Left hindlimb (tissue), 1 donor: ENCODE measurements at places on chromosomes 13 and 19.
A peak's percentile ranks its signal among the peaks of the same experiment; 100 is the strongest.

DNA sequence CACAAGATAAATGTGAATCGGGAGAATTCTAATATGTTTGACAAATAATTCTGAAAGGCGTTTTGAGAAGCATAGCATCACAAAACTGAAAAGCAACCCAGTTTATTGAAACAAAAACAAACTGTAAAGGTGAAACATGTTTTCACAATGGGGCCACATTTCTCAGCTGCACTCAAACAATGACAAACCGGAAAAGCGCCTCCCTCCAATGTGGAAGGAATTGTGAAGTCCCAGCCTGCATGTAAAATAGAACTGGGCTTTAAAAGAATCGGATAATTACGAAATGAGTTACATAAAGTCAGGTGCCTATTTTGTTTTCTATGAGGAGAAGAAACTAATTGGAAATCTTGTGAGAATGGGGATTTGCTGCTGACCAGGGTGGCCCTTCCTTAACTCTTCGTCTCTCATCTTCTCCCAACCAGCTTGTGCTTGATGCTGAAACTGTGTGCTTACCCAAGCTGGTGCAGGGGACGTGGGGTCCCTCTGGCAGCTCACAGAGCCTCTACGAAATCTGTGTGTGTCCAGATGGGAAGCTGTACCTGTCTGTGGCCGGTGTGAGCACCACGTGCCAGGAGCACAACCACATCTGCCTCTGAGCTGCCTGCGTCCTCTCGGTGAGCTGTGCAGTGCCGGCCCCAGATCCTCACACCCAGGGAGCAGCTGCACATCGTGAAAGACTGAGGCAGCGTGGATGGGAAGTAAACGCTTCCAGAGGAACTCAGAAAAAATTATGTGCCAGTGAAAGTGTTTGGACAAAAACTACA, 109.4 kb downstream of the SACS start:
- DNase-seq = no peak

DNA sequence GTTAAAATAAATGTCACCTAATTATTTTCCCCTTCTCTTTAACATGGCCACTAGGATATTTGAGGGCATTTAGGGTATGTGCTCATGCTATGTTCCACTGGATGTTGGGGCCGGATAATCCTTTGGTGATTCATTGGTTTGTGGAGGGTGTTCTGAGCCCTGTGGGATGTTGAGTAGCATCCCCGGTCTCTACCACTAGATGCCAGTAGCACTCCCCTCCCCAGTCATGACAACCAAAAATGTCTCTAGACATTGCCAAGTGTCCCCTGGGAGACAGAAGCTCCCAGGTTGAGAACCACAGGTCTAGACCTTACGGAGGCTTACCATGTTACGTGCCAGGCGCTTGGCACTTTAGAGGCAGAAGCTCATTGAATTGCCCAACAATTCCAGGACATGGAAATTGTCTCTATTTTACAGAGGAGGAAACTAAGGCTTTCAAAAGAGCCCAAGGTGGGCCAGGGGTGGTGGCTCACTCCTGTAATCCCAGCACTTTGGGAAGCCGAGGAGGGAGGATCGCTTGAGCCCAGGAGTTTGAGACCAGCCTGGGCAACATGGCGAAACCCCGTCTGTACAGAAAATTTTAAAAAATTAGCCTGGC, 14.1 kb downstream of the SHANK1 start:
- no peak for DNase-seq

- peak; percentile 89 for DNase-seq
Observed at GRCh38 chr19:18419195-18419698, at the start of gene SSBP4. TSS of gene SSBP4 (plus strand) at chr19:18419398. CDS start at chr19:18419649, 251 bp downstream.

GRCh38 chr13:111329641-111330040, 9.2 kb downstream of the TEX29 start:
- no peak for DNase-seq

- DNase-seq = peak; percentile 89
Observed at GRCh38 chr19:5403968-5404640, 51.1 kb upstream of the ZNRF4 start.

GRCh38 chr19:8648240-8648639, 17.8 kb downstream of the NFILZ start:
- DNase-seq = no peak

DNA sequence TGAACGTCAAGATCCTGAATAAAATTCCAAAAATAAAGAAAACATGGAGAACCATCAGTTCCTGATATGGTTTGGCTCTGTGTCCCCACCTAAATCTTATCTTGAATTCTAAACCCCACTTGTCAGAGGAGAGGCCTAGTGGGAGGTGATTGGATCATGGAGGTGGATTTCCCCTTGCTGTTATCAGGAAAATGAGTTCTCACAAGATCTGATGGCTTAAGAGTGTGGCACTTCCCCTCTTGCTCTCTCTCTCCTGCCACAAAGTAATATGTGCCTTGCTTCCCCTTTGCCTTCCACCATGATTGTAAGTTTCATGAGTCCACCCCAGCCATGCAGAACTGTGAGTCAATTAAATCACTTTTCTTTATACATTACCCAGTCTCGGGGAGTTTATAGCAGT, 827.4 kb downstream of the GPC5 start:
- DNase-seq = no peak

DNA sequence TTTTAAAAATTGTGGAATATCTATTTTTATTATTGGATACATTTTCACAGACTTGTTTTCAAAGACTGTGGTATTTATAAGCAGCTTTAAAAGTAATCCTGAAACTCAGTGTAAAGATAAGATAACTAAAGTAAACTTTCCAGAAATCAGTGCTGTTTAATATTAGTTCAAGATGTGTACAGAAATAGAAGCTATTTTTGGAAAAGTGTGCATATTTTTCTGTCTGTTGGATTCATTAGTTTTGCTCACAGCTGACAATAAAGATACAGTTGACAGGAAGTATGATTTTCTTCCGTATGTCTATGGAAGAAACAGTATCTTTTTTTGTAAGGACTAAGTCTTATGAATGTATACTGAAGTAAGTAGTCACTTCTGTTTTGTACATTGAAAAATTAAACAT, 85.9 kb downstream of the GJA3 start:
- no peak for DNase-seq

DNA sequence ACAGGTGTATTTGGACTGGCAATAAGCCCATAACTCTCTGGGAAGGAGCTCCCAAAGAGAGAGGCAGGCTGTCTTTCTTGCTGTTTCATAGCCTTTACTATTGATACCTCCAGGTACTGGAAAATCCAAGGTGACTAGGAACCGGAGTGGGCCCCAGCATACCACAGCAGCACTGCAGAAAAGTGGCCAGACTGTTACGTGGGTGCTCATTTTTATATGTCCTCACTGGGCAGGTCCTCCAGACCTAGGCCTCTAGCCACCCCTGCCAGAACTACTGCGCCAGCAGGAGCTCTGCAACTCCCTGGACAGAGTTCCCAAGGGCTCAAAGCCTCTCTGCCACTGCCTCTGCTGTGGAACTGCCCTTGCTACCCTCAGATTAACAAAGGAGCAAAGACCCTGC, 46.4 kb downstream of the LIG4 start:
- DNase-seq = no peak

DNA sequence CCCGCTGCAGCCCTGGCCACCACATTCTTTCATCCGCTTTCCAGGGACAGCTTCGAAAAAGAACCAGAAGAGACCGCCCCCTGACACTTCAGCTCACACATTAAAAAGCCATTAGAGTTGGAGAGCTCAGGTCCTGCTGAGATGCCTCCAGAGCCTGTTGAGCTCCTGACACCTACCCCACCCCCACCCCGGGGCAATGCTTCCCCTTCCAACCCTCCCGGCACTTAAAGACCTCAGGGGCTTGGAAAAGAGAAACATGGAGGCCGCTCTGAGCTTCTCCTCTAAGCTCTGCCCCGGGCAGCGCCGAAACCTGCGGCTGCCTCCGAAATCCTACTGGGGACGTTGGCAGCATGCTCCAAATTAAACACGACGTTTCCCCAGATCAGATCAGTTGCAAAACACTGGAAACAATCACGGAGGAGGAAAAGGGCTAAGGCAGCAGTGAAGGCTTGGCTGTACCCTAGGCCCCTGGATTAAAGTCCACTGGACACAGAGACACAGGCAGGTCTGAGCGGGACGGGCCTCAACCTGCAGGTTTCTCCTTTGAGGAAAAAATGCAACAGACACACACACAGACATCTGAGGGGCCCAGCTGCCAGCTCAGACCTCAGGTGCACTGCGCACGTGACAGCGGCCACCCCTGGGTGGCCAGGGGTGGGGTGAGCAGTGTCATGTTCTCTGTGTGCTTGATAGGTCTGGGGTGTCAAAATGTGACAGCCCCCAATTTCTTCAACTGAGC, 9.6 kb downstream of the SH3GL1 start:
- DNase-seq = no peak

- DNase-seq = no peak
Observed at GRCh38 chr13:107295416-107296140, 727.6 kb upstream of the ARGLU1 start.

GRCh38 chr19:49113762-49114629, at the start of gene LIN7B:
TSS of gene LIN7B (plus strand) at chr19:49114370. CDS start at chr19:49114405, 35 bp downstream.
- DNase-seq = peak; percentile 84

DNA sequence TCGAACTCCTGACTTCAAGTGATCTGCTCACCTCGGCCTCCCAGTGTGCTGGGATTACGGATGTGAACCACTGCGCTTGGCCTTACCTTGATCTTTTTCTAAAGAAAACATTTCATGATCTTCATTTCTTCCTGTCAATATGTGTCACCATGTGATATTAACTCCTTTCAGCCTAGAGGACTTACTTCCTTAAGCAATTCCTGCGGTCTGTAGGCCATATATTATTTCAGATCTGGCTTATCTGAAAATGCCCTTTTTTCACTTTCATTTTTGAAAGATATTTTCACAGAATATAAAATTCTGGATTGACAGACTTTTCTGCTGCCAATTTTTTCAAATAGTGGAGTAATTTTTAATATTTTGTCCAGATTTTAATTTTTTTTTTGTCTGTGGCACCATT, 2.0 kb upstream of the GPR32 start:
- no peak for DNase-seq

DNA sequence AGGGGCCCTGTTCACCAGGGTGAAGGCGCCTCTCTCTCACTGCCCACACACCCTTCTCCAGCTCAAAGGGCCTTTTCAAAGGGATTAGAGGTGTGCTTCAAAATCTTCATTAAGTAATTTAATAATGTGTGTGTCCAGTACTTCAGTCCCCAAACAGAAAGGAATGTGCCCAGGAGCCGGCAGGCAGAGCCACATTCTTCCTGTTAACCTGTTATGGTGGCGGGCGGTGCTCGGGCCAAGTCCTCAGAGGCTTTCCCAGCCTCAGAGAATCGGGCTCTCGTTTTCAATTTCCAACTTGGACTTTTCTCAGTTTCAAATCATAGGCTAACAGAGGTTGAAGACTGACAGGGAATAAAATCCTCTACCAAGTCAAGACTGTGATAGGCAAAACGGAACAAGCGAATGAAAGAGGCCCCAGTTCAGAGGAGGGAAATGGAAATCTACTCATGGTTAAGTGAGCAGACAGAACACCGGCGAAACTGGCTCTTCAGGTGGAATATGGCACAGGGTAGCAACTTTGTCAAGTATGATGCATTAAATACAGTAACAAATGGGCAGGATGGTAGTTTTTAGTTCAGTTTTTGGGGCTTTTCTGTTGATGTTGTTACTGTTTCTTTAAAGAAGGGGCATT, 68.6 kb downstream of the FOXO1 start:
- DNase-seq = no peak

DNA sequence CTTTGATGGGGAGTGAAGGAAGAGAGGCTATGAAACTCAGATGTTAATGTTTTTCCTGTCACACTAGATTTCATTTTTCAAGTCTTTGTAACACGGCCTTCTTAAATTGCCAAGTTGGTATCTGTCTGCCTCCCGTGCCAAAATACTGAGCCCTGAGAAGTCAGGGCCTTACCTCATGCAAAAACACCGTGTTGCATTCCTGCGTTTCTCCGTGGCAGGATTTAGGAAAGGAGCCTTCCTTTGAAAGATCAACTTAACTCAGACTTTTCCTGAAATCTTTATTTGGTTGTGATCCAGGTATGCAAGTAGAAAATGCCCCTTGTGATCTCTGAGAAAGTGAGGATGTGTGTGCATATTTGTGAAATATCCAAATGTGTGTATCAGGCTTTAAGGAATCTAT, 1291.0 kb upstream of the SLC10A2 start:
- DNase-seq = no peak

GRCh38 chr13:27250833-27251165, 559 bp upstream of the RPL21 start:
- no peak for DNase-seq

- DNase-seq = no peak
Observed at GRCh38 chr19:4034048-4035017, 26.8 kb downstream of the PIAS4 start.

DNA sequence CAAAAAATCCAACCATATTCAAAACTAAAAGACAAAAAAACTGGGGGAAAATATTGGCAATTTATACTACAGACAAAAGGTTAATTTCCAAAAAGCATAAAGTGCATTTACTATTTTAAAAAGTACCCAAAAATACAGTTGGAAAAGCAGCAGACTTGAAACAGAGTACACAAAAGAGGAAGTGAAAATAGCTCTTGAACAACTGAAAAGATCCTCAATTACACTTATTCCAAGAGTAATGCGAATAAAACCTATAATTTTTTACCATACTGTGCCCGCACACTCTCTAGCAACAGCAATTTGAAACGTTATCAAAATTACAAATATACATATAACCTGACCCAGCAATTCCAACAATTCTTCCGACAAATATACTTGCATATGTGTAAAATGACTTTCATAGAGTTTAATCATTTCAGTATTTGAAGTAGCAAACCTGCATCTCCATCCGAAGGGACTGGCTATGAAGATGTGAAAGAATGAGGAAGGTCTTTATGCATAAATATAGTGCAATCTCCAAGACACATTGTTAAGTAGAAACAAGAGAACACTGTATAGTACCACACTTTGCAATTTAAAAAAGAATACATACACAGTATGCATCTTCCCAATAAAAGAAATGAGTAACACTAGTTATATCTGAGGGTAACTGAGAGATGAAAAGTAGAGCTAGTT, 25.4 kb downstream of the ALG5 start:
- no peak for DNase-seq

GRCh38 chr19:41427647-41428480, 690 bp upstream of the B3GNT8 start:
- peak; percentile 48 for DNase-seq

DNA sequence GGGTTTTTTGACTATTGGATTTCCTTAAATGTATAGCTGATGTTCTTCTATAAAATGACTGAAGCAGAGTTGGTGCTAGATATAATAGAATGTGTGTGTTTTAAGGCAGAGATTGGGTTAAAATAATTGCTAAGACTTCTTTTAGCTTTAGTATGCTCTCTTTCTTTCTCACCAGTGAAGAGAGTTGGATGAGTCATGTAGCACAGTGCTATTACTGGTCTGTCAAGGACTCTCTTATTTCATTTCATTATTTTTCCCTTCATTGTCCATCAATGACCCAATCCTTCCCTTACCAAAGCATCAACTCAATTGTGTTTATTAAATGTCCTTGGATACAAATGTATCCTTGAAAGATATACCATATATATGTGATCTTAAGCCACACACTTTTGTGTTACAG, 268.9 kb downstream of the IRS2 start:
- DNase-seq = no peak

- DNase-seq = no peak
Observed at GRCh38 chr13:33577007-33577406, 240.9 kb upstream of the RFC3 start.

DNA sequence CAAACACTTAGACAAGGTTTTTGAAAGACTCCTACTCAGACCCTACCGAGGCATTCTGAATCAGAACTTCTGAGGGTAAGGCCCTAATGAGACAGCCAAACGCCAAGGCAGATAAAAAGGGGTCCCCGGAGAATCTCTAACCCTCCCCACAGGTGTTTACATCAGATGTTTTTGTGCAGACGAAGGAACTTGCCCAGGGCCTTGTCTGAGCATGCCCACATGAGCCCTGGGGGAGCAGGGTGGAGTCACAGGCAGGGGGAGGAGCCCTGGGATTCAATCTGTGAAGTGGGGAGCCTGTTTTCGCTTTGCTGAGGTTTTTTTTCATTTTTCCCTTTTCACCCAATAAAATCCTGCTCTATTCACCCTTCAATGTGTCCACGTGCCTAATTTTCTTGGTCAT, 61.6 kb upstream of the MED4 start:
- no peak for DNase-seq
